Body of pancreas (tissue), 4 donors: ENCODE measurements at places on chromosomes 11 and 22. TPM values are rescaled to one million over a fixed set of nuclear protein-coding genes. Genes with fewer than 3 reads are reported as not detected.

- peaks cover 31% of the 10 kb centered on the region for H3K4me1 ChIP-seq
- no peak for DNase-seq
- no peaks in the 10 kb centered on the region for H3K36me3 ChIP-seq
- H3K27me3 ChIP-seq, result no peaks in the 10 kb centered on the region
- H3K4me3 ChIP-seq, result no peak overlapping the region
Measured at GRCh38 chr11:47410370-47411264, 2.2 kb downstream of the SLC39A13 start.

- H3K27ac ChIP-seq, result no peak overlapping the region
- H3K4me1 ChIP-seq, result peaks cover 25% of the 10 kb centered on the region
- H3K4me3 ChIP-seq, result no peak overlapping the region
- no peaks in the 10 kb centered on the region for H3K27me3 ChIP-seq
- H3K36me3 ChIP-seq, result no peaks in the 10 kb centered on the region
Measured at GRCh38 chr11:61007956-61008896, 36.7 kb downstream of the CD6 start.

SMTNL1 gene
- not detected for total RNA-seq

DNA sequence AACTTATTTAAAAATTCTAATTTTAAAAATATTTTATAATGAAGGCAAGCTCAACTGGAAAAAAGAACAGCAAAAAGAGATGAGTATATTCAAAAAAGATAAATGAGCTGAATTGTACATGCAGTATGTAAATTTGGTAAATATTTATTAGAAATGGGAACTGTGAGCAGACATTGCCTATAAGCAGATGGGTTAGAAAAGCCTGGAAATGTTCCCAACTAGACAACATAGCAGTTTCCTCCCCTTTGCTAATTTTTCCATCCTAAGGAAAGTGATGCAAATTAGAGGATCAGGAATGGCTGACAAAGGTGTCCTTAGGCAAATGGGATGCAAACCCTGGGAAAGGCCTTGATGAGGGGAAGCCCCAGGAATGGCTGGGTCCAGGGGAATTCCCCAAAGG lies 37.2 kb downstream of the TP53I11 start:
- H3K36me3 ChIP-seq, result no peaks in the 10 kb centered on the region
- no peak overlapping the region for H3K27ac ChIP-seq
- H3K4me3 ChIP-seq, result no peak overlapping the region
- DNase-seq, result no peak

GRCh38 chr11:76671237-76671592 lies 668 bp upstream of the LRRC32 start:
- H3K4me1 ChIP-seq, result peaks cover 11% of the 10 kb centered on the region
- H3K4me3 ChIP-seq, result no peak overlapping the region
- no peaks in the 10 kb centered on the region for H3K36me3 ChIP-seq
- no peak for DNase-seq

GRCh38 chr11:119121811-119122124 lies 388 bp downstream of the HINFP start:
- no peaks in the 10 kb centered on the region for H3K36me3 ChIP-seq
- no peak for DNase-seq
- no peaks in the 10 kb centered on the region for H3K27me3 ChIP-seq
- H3K4me1 ChIP-seq, result peaks cover 38% of the 10 kb centered on the region
- H3K4me3 ChIP-seq, result peak overlapping the region; percentile 72

DNA sequence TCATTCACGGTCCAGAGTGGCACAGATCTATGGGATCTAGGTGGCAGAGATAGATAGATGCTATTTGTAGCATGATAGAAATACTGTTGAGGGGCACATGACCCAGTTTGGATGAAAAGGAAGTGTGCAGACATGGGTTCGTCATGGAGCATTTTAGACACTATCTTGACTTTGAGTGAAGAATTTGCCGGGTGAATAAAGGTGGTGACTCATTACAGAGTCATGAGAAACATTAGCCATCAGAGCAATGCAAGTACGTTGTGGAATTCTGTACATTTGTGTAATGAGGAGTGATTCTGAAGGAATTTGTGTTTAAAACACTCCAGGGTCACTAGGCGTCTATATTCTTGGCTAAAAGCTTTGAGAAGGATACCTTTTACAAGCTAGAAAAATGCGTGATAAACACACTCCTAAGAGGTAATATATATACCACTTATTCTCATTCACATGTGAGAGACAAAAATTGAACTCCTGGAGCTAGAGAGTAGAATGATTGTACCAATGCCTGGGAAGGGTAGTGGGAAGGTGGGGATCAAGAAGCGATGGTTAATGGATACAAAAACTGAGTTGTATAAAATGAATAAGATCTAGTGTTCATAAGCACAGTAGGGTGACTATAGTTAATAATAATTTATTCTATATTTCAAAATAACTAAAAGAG lies 593.7 kb upstream of the LUZP2 start:
- H3K4me3 ChIP-seq, result no peak overlapping the region
- no peaks in the 10 kb centered on the region for H3K4me1 ChIP-seq
- H3K27ac ChIP-seq, result no peak overlapping the region
- no peaks in the 10 kb centered on the region for H3K27me3 ChIP-seq
- DNase-seq, result no peak
- H3K36me3 ChIP-seq, result no peaks in the 10 kb centered on the region

DNA sequence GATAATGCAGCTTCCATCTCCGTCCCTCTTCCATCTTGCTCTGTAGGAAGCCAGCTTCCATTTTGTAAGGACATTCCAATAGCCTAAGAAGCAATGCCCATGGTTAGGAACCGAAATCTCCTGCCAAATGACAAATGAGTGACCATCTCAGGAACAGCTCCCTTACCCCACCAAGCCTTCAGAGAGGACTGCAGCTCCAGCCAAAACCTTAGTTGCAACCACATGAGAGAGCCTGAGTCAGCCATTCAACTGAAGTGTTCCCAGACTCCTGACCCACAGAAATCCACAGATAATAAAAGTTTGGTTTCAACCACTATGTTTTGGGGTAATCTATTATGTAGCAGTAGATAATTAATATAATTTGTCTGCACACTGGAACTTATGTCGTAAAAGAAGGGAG lies 51.7 kb upstream of the LDLRAD3 start:
- H3K4me3 ChIP-seq, result no peak overlapping the region
- DNase-seq, result no peak
- H3K36me3 ChIP-seq, result no peaks in the 10 kb centered on the region
- no peaks in the 10 kb centered on the region for H3K27me3 ChIP-seq
- no peak overlapping the region for H3K27ac ChIP-seq

DNA sequence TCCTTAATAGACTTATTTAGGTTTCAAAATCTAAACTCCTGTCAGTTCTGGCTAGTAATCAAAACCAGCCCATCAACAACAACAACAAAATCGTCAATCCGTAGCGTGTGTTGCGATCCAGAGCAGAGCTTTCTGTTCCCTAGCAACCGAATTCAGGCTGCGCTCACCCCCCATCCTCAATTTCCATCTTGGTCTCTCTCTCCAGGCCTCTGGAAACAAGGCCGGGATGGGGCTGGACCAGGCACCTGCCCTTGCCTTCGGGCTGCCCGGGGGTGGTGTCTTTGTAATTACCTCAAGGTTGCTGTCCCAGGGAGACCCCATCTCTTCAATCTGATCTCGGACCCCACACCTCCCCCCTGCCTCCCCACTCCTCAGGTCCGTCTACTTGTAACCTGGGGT lies 1341.5 kb downstream of the BRD1 start:
- H3K27me3 ChIP-seq, result peaks cover 10% of the 10 kb centered on the region
- no peak overlapping the region for H3K4me3 ChIP-seq
- no peak overlapping the region for H3K27ac ChIP-seq

- no peak overlapping the region for H3K4me3 ChIP-seq
- DNase-seq, result no peak
- H3K27me3 ChIP-seq, result no peaks in the 10 kb centered on the region
- no peak overlapping the region for H3K27ac ChIP-seq
Measured at GRCh38 chr11:36407356-36407755, 102.7 kb downstream of the TRAF6 start.

CACNA1I gene
- 0.52 TPM for total RNA-seq

GRCh38 chr11:43685440-43685839 lies 4.9 kb downstream of the HSD17B12 start:
- no peaks in the 10 kb centered on the region for H3K36me3 ChIP-seq
- H3K27me3 ChIP-seq, result no peaks in the 10 kb centered on the region
- peaks cover 19% of the 10 kb centered on the region for H3K4me1 ChIP-seq
- H3K27ac ChIP-seq, result no peak overlapping the region

GRCh38 chr11:95156133-95156721 lies 66.6 kb downstream of the ENDOD1 start:
- H3K27ac ChIP-seq, result no peak overlapping the region
- no peak overlapping the region for H3K4me3 ChIP-seq
- no peak for DNase-seq
- no peaks in the 10 kb centered on the region for H3K36me3 ChIP-seq

DNA sequence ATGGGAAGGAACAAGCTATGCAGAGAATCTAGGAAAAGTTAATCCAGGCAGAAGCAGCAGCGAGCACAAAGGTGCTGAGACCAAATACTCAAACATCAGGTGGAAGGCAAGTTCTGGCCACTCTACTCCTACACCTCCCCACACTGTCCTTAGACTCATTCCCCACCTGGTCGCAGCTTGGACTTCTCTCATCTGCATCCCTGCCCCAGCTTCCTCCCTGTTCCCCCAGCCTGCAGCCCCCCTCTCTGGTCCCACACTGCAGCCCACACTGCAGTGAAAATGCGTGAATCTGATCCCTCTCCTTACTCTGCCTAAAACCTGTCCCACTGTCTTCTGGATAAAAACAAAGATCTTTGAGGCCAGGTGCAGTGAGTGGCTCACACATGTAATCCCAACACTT lies 9.1 kb downstream of the TPBGL start:
- H3K27me3 ChIP-seq, result no peaks in the 10 kb centered on the region
- no peak overlapping the region for H3K4me3 ChIP-seq
- H3K4me1 ChIP-seq, result peaks cover 19% of the 10 kb centered on the region
- DNase-seq, result no peak
- H3K27ac ChIP-seq, result no peak overlapping the region

PRMT3 gene
- total RNA-seq, result 15.6 TPM

GRCh38 chr22:20186183-20186870 lies 35.5 kb upstream of the CCDC188 start:
- no peaks in the 10 kb centered on the region for H3K27me3 ChIP-seq
- H3K4me3 ChIP-seq, result no peak overlapping the region
- H3K4me1 ChIP-seq, result no peaks in the 10 kb centered on the region
- H3K36me3 ChIP-seq, result no peaks in the 10 kb centered on the region
- no peak for DNase-seq

DNAJB13 gene
- not detected for total RNA-seq

TRIM51 gene
- total RNA-seq, result not detected

NCAPD3 gene
- 4.7 TPM for total RNA-seq

DNA sequence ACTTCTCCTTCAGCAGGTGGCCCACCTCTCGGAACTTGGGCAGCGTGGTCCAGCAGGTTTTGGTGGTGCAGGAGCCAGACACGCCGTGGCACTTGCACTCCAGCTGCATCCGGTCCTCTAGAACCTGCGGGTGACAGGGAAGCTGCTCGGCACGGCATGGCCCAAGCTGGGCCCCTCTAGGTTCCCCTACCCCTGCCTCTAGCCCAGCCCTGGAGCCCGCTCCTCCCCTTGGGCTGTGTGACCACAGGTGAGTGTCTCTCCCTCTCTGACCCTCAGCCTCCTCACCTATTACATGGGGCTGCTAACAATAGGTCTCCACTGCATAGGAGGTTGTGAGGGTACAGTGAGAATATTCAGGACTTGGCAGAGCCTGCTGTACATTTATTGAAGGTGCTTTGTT lies 53.8 kb downstream of the WNT7B start:
- peaks cover 68% of the 10 kb centered on the region for H3K4me1 ChIP-seq
- H3K27me3 ChIP-seq, result no peaks in the 10 kb centered on the region
- H3K27ac ChIP-seq, result peak overlapping the region; percentile 72
- no peak for DNase-seq

PARVG gene
- 8.8 TPM for total RNA-seq

AHNAK gene
- 241 TPM for total RNA-seq

GRCh38 chr22:22171357-22172218 lies 73.0 kb upstream of the VPREB1 start:
- DNase-seq, result no peak
- no peak overlapping the region for H3K27ac ChIP-seq
- no peaks in the 10 kb centered on the region for H3K36me3 ChIP-seq
- H3K4me3 ChIP-seq, result no peak overlapping the region
- H3K27me3 ChIP-seq, result no peaks in the 10 kb centered on the region

DNA sequence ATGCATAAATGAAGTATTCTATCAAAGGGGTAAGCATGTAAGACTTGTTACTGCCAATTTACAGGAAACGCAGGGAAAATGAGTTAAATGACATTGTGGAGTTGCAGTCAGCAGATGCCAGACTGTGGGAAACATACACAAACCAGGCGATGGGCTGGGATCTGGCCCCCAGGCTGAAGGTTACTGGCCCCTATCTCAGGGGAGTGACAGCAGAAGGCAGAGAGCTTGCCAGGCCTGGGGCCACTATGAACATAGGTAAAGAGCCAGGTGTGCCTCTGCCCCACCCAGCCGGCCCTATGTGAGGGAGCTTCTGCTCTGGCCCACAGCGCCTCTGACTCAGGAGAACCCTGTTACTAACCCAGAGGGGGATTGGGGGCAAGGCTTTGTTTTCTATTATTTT lies 26.1 kb upstream of the SLC25A1 start:
- no peaks in the 10 kb centered on the region for H3K36me3 ChIP-seq
- H3K27ac ChIP-seq, result no peak overlapping the region
- no peaks in the 10 kb centered on the region for H3K4me1 ChIP-seq
- no peak overlapping the region for H3K4me3 ChIP-seq

DNA sequence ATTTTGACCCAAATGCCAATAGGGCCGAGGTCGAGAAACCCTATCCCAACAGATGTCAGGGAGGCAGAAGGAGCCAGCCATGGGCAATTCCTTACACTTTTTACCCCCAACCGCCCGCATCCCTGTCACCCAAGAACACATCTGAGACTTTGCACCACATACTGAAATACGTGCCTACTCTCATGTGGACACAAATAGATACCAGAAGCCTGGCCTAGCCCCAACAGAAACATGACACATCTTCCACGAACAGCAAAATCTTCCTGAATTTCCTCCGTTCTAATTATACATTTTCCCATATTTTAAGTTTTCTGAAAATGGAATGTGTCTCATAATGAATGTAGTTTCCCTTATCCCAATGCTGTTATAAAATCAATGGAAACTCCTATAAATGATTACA lies 64.7 kb downstream of the SLC1A2 start:
- no peak overlapping the region for H3K27ac ChIP-seq
- no peaks in the 10 kb centered on the region for H3K36me3 ChIP-seq
- no peak overlapping the region for H3K4me3 ChIP-seq
- DNase-seq, result no peak
- no peaks in the 10 kb centered on the region for H3K27me3 ChIP-seq
- peaks cover 27% of the 10 kb centered on the region for H3K4me1 ChIP-seq

GRCh38 chr11:134714021-134714656 lies 302.1 kb upstream of the B3GAT1 start:
- no peaks in the 10 kb centered on the region for H3K4me1 ChIP-seq
- H3K27ac ChIP-seq, result no peak overlapping the region
- H3K27me3 ChIP-seq, result no peaks in the 10 kb centered on the region
- no peak for DNase-seq
- H3K4me3 ChIP-seq, result no peak overlapping the region
